Thymus (tissue), 14 donors: ENCODE measurements at places on chromosomes 5 and 9. TPM values are rescaled to one million over a fixed set of nuclear protein-coding genes. Genes with fewer than 3 reads are reported as not detected.

GRCh38 chr9:114738581-114739316 is 56.8 kb upstream of the TEX48 start:
- DNase-seq: peak; percentile 83

GRCh38 chr9:98807814-98808195 is 335 bp downstream of the GALNT12 start:
- no peak for DNase-seq

Gene LRRC19
- not detected for total RNA-seq

Gene ST8SIA4
- total RNA-seq: 22.5 TPM

DNA sequence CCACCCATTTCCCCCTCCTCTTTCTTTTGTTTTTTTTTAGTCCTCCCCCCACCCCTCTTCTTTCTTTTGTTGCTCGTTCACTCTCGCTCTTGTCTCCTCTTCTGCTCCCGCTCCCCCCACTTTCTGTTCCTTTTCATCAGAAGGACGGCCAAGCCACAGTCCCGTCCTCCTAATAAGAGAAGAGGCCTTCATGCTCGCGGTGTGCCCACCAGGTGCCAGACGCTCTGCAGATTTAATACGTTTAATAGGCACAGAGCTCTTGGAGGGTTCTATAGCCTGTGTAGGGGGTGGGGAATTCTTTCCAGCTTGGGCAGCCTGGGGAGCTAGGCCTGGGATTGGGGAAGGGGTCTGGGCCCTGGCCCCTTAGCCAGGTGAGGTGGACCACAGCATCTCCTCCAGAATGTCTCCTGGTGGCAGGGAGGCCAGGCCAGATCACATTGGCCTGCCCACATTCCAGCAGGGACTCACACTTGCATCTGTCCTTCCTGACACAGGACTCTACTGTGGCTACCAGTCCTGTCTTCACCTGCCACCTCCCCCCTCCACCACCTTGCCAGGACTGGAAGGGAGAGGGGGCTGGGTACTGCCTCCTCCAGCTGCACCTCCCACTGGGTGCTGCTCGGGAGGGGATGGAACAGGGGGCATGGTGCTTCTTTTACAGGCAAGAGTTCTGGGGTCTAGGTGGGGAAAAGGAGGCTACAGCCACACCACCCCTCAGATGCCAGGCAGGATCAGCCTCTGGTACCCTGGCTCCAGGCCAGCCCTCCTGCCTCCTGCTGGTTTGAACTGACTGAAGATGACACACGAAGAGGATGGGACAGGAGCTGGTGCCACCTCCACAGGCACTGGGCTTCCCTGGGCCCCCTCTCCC is 6.1 kb upstream of the BARX1 start:
- DNase-seq: no peak

- no peak for DNase-seq
Measured at GRCh38 chr9:115759426-115759825, 394.2 kb upstream of the PAPPA start.

- DNase-seq: no peak
Measured at GRCh38 chr5:126188804-126189203, 234.4 kb upstream of the GRAMD2B start.

Gene GGTA1
- 7.9 TPM for total RNA-seq

DNA sequence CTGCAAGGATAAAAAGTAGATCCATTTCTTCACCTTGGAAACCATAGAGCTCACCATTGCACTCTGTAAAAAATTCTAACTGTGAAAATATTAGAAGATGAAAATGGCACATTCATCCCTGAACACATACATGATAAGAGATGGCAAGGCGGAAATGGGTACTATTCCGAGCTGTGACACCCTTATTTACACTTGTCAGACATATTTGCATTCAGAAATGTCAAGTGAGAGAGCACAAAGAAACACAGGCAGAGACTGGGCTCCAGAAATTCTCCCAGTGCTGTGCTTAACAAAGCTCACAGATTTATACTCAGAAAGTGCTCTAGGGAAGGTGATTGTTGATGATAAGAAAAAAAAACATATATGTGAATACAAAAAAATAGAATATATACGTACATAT is 170.3 kb upstream of the PUM3 start:
- no peak for DNase-seq

DNA sequence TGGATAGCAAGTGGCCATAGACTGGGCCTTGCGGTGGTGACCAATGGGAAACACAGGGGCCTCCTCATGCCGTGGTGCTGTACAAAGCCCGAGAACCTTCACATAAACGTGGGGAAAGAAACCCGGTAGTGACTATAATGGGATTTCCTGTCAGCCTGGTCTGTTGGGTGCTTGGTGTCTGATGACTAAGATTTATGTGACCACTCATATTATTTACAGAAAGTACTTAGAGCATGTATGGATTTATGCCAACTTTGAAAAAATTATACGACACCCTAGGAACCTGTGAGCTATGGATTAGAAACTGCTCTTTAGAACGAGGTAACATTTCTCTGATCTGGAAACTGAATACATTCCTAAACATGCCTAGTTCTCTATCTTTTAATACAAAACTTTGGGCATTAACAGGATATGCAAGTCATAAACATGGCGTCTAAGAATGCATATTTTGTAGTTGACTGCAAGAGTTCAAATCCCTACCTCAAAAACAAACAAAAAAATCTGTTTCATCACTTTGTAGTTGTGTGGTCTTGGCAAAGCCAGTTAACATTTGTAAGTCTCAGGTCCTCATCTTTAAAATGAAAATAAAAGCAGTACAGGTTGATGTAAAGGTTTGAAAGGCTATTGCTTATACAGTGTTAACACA is 85.4 kb downstream of the TMEM167A start:
- no peak for DNase-seq

Gene PTGR1
- total RNA-seq: 8.0 TPM

Gene NR6A1
- total RNA-seq: 0.47 TPM

Gene CDKN2A
- total RNA-seq: 1.6 TPM

Gene NMUR2
- total RNA-seq: 0.05 TPM

Gene CKMT2
- 0.33 TPM for total RNA-seq

Gene JAKMIP2
- total RNA-seq: 10.3 TPM

DNA sequence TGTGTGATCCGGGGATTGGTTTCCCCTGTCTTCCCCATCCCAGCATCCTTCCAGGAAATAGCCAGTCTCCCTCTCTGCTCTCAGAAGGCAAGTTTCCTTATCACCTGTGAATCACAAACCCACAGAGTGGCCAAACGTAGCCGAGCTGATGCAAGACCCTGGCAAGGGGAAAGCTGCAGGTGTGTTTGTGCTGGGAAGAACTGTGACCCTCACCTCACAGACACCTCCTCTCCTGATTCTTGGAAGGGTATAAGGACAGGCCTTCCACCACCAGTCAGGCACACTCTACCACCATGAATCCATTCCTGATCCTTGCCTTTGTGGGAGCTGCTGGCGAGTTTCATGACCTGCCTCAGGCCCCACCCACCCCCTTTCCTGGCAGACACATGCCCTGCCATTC is at the start of gene PRSS3:
PRSS3 (plus strand) TSS at position 281 of the 400 bp plus-strand sequence; CDS start at position 294, 13 bp downstream.
- no peak for DNase-seq

DNA sequence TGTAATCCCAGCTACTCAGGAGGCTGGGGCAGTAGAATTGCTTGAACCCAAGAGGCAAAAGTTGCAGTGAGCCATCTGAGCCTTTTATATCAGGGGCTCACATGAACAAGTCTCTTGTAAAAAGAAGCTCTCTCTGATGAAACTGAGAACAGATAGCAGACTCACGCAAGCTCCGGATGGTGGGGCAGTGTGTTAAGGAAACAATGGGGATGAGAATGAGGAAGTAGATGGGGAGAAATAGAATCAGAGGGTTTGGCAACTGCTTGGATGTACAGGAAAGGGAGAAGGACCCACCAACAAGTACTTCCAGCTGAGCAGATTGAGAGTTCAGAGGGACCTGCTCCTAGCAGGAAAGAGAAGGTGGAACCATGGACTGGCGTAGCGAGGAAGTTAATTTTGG is 18.6 kb downstream of the TMEM252 start:
- DNase-seq: no peak

DNA sequence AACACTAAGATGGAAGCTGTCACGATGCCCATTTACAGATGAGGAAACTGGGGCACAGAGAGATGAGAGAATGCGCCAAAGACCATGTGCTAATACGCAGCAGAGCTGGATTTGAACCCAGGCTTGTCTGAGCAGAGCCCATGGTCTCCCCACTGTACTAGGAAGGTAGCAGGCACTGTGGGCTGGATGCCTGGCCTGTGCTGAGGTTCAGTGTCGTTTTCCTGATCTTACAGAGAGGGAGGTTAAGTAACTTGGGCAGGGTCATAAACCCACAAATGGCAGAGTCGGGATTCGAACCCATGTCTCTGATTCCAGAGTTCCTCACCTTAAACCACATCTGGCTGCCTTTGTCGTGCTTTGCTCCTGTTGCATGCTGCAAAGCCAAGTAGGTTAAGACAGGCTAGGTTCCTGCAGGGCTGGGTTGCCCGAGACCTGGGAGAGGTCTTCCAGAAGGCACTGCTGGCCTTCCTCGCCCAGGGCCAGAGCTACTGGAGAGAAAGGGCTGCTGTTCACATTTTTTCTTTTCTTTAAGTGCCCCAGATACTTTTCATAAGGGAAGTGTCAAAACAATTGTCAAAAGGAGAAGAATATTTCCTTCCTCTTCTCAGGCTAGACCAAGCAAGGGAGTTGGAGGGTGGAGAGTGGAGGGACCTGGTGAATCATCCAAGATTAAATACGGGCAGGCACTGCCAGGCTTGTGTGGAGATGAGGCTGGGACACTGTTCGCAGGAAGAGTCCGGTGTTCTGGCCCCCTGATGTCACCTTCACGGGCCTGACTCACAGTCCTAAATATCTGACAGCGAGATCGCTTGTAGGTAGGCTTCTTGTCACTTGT is 3.2 kb downstream of the NEK6 start:
- DNase-seq: no peak

Gene C5orf58
- total RNA-seq: not detected

Gene PCDHB4
- total RNA-seq: 0.09 TPM

DNA sequence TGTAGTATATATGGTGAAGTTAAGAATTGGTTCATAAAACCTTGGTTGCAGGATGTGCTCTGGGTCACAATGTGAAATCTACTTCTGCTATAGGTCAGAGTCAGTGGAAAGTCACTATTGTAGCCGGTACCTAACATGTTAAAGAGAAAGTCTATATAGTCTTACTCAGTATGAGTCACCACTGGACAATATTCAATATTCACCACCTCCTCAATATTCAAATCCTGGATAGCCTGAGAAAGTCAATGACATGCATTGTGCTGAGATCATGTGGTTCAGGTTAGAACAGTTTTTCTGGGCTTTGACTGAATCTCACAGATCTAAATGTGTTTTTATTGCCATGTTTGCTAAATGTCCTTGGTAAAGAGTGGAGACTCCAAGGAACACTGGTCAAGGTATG is 108.8 kb downstream of the HMHB1 start:
- no peak for DNase-seq
